Esophagus muscularis mucosa (tissue), 4 donors: ENCODE measurements at places on chromosomes 3 and 15. TPM values are rescaled to one million over a fixed set of nuclear protein-coding genes. Genes with fewer than 3 reads are reported as not detected.

The FBXW12 gene
- total RNA-seq, result 0.65 TPM

DNA sequence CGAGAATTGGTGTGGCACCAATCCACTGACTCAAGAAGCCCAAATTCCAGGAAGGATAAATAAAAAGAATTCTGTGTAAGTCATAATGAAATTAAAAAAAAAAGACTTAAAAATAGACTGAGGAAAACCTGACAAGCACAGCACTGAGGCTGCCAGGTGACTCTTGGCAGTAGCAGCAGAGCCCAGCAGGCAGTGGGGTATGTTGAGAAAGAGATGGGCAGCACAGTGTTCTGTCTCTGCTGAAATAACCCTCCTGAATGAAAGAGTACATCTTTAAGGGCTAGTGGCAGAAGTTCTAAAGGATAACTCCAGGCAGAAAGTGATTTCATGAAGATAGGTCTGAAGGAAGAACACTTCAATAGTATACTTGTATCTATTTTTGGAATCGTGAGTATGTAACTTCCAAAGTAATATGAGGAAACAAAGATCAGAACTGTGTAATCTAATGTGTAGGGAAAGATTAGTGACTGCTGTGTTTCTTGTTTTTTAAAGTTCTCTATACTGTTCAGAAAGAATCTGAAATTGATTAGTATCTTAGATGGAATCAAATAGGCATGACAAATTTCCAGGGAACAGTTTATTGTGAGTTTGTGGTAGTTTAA is 75.9 kb downstream of the RAB7A start:
- H3K36me3 ChIP-seq, result peaks cover 37% of the 10 kb centered on the region
- DNase-seq, result no peak
- H3K4me1 ChIP-seq, result peaks cover 64% of the 10 kb centered on the region
- H3K4me3 ChIP-seq, result no peak overlapping the region
- no peaks in the 10 kb centered on the region for H3K27me3 ChIP-seq

DNA sequence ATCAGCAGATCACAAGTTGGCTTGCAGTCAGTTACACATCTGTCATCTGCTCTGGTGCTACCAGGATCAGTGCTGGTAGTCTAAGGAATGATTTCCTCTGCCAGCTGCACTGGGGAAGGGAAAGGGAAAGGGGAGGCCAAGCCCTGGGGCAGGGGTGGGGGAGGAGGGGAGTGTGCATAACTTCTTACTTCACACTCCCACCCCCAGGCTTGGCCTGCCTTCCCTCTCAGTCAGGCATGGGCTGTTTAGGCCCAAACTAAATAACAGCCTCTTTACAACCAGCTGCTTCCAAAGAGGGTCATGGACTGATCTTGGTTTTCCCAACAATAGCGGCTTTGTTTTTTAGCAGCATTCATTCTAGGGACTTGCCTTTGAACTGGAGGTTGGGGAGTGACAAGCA is 86.1 kb upstream of the PSMD6 start:
- H3K36me3 ChIP-seq, result peaks cover 7% of the 10 kb centered on the region
- DNase-seq, result no peak
- no peak overlapping the region for H3K27ac ChIP-seq
- no peaks in the 10 kb centered on the region for H3K27me3 ChIP-seq
- no peaks in the 10 kb centered on the region for H3K4me1 ChIP-seq

DNA sequence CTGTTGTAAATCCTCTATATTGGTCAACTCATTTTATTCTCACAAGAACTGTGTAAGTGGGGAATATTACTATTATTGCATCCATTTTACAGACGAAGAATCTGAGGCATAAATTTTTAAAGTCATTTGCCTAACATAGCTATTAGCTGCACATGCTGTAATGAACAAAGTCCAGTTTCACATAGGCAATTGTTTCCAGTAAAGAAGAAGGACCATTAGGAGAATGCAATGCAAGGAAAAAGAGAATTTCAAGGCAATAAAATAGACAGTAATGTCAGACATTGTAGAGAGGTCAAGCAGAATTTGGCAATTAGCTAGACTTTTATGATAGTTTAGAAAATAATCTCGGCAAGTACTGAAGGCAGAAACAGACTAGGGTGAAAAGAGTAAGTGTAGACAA is 578.7 kb upstream of the NECTIN3 start:
- no peak overlapping the region for H3K4me3 ChIP-seq
- no peaks in the 10 kb centered on the region for H3K27me3 ChIP-seq
- no peak for DNase-seq
- H3K27ac ChIP-seq, result no peak overlapping the region
- H3K4me1 ChIP-seq, result peaks cover 7% of the 10 kb centered on the region
- H3K36me3 ChIP-seq, result no peaks in the 10 kb centered on the region

DNA sequence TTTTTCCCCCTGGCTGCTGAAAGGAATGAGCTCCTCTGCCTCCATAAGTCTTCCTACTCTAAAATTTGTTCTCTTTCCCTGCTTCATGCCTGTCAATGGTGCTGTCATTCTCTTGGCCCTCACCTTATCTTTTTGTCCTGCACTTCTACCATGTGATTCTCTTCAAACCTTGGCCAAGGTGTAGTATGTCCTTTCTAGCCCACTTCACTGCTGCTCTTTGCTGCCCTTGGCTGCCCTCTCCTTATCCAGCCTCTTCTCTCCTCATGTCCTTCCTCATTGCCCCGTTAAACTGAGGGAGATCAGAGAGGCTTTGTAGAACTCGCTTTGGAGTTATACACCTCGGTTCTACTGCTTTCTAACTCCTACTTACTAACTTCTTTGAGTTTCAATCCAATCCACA is 19.7 kb downstream of the MINDY4B start:
- no peaks in the 10 kb centered on the region for H3K4me1 ChIP-seq
- no peak for DNase-seq
- no peak overlapping the region for H3K4me3 ChIP-seq
- H3K36me3 ChIP-seq, result no peaks in the 10 kb centered on the region
- no peak overlapping the region for H3K27ac ChIP-seq
- H3K27me3 ChIP-seq, result no peaks in the 10 kb centered on the region

- H3K27ac ChIP-seq, result peak overlapping the region; percentile 84
- no peaks in the 10 kb centered on the region for H3K36me3 ChIP-seq
- no peak for DNase-seq
- no peaks in the 10 kb centered on the region for H3K27me3 ChIP-seq
- H3K4me3 ChIP-seq, result peak overlapping the region; percentile 51
Observed at GRCh38 chr3:152301745-152302181, 33.0 kb downstream of the MBNL1 start.

- H3K4me1 ChIP-seq, result no peaks in the 10 kb centered on the region
- peaks cover 5% of the 10 kb centered on the region for H3K36me3 ChIP-seq
- H3K4me3 ChIP-seq, result no peak overlapping the region
- no peak for DNase-seq
- H3K27ac ChIP-seq, result no peak overlapping the region
- H3K27me3 ChIP-seq, result no peaks in the 10 kb centered on the region
Observed at GRCh38 chr3:108677811-108678210, 79.4 kb downstream of the RETNLB start.

GRCh38 chr15:100201376-100202280 is 140.1 kb downstream of the ADAMTS17 start:
- no peaks in the 10 kb centered on the region for H3K36me3 ChIP-seq
- DNase-seq, result no peak

DNA sequence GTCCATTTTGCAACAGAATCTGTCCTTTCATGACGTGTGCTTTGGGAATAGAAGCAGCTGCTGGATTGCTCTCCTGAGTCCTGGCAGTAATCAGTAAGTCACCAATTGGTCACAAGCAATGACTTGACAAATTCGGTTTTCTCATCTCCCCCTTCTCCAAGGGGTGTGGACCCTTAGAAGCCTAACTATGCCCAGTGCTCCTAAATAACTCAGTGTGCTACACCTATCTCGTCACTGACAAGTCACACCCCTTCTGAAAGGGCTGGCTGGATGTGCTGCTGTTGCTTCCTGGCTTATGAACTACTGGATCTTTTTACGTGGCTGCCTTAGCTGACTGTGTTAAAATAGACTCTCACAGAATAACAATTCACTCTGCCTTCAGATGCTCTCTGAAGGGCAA is 1351.5 kb downstream of the ZPLD1 start:
- H3K4me1 ChIP-seq, result no peaks in the 10 kb centered on the region
- no peaks in the 10 kb centered on the region for H3K27me3 ChIP-seq
- H3K27ac ChIP-seq, result no peak overlapping the region
- H3K4me3 ChIP-seq, result no peak overlapping the region

DNA sequence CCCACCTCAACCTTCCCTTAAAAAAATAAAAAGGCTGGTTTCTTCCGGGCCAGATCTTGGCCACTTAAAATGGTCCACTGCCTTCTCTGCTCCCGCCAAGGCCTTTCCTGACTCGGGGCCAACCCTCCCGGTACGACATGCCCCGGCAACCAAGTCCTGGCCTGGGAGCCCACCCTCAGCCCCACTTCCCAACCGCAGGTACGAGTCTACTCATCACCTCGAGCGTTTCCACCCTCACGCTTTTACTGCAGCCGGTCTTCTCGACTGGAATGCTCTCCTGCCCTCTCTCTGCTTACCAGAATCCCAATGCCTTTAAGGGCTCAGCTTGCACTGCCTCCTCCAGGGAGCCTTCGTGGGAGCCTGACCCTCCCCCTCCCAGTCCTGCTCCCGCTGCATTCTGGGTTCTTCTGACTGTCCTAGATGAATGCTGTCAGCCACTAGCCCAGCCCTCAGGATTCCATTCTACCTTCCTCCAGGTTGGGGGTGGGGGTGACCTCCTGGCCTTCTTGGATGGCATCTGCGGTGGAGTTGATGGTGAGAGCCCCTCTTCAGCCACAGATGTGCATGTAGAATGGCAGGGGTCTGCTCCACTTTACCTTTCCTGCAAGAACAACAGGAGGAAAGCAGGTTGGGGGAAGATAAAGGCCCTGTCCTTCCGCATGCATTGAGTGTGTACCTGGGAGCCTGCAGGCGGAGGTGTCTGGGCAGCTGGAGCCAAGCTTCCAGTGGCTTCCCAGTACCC is 1.1 kb upstream of the CSRNP1 start:
- peak overlapping the region; percentile 95 for H3K4me3 ChIP-seq
- peaks cover 40% of the 10 kb centered on the region for H3K4me1 ChIP-seq
- no peaks in the 10 kb centered on the region for H3K27me3 ChIP-seq
- DNase-seq, result no peak
- no peaks in the 10 kb centered on the region for H3K36me3 ChIP-seq

DNA sequence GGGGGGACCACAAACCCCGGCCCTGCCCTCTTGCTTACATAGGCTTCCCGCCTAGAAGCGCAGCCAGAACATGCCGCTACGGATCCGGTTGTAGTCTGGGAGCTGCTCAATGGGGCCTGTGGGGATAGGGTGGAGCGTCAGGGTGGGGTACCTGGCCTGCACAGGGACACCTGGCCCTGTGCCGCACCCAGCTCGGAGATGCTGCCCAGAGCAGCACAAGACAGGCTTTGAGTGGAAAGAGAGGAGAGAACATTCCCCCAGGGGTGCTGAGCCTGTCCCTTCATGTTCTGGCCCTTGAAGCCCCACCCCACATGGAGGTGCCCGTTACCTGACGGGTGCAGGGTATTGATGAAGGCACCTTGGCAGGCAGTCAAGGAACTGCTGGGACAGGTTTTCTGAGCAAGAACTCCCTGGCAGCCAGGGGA is 4.0 kb upstream of the COL7A1 start:
- no peak overlapping the region for H3K4me3 ChIP-seq
- peaks cover 50% of the 10 kb centered on the region for H3K36me3 ChIP-seq
- DNase-seq, result no peak
- H3K27me3 ChIP-seq, result no peaks in the 10 kb centered on the region
- H3K4me1 ChIP-seq, result peaks cover 46% of the 10 kb centered on the region

DNA sequence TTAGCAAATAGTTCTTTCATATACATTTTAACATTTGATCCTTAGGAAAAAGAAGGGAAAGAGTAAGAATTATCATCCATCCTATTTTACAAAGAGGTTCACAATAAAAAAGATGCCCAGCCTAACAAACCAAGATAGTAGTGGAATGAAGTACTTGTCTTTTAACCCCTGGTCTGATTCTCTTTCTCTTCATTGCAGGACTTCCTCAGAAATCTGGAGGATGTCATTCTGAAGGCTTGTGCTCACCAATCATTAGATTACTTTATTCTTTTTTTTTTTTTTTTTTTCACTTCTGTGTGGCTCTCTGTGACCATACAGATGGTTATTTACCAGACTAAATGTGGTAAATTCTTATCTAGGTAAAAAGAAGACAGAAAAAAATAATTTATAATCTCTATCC is 7.0 kb downstream of the HDGFL3 start:
- no peak overlapping the region for H3K4me3 ChIP-seq
- DNase-seq, result no peak
- H3K27me3 ChIP-seq, result no peaks in the 10 kb centered on the region
- no peaks in the 10 kb centered on the region for H3K36me3 ChIP-seq
- H3K27ac ChIP-seq, result no peak overlapping the region
